ENCODE measurements at places on chromosomes 6 and 20. TPM values are rescaled to one million over a fixed set of nuclear protein-coding genes. Genes with fewer than 3 reads are reported as not detected.

- no peak for DNase-seq
- no peaks in the 10 kb centered on the region for H3K27me3 ChIP-seq
- no peak overlapping the region for H3K27ac ChIP-seq
- H3K4me1 ChIP-seq: no peaks in the 10 kb centered on the region
- no peak overlapping the region for H3K4me3 ChIP-seq
Measured at GRCh38 chr6:115612216-115612615, 448.5 kb downstream of the FRK start.

DNA sequence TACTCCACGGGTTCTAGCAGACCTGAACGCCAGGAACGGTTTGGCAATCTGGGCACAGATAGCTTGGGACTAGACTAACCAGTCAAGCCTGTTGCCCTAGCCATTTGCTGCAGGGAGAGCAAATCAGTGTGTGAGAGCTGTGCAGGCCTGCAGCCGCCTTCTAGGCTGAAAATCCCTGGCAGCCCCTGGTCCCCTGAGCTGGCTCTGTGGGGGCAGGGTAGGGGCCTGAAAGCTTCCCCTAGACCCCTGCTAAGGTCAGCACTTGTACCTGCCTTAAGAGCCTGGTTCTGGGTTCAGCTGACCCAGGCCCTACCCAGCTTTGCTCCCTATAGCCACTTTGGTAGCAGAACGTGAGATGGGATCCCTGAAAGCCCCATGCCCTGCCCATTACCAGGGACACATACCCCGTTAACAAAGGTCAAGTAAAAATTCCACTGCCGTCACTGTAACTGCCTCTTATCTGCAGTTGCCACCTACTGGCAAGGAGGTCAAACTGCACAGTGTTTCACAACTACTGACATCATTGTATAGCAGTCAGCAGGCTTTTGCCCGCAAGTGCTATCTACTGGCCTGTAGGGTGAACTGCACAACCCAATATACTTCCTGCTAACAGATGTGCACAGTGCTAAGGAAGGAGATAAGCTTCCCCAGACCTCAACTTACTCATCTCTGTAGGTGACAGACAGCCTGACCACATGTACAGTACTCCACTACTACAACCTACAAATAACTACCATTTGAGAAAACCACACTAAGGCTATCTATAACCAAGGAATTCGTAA is 95.1 kb upstream of the OLIG3 start:
- H3K27me3 ChIP-seq: no peaks in the 10 kb centered on the region
- H3K4me3 ChIP-seq: no peak overlapping the region
- H3K4me1 ChIP-seq: no peaks in the 10 kb centered on the region
- peak; percentile 33 for DNase-seq
- H3K36me3 ChIP-seq: no peaks in the 10 kb centered on the region
- H3K27ac ChIP-seq: no peak overlapping the region

- H3K36me3 ChIP-seq: no peaks in the 10 kb centered on the region
- DNase-seq: no peak
- H3K27me3 ChIP-seq: no peaks in the 10 kb centered on the region
- no peak overlapping the region for H3K4me3 ChIP-seq
- H3K27ac ChIP-seq: no peak overlapping the region
Measured at GRCh38 chr6:148146717-148147462, 195.7 kb upstream of the SASH1 start.

The SMOC2 gene
- polyA plus RNA-seq: 15.9 TPM

DNA sequence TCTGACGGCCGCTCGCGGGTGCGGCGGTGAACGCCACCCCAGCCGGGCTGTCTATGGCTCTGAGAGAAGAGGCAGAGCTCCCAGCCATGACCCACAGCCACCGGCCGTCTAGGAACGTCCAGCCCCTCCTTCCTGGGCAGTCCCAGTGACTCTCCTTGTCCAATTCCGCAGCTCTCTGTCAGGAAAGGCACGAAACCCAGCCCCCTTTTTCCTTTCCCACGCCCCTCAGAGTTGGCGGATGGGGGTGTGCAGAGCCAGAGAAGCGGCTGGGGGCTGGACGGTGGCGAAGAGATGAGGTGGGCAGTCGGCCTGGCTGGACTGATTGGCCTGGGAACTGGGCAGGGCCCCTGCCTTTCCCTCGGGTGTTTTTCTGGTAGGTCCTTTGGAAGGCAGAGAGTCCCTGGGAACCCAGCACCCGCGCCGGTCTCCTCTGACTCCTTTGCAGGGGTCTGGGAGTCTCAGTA is 1.5 kb downstream of the EBF4 start:
- no peak overlapping the region for H3K27ac ChIP-seq
- no peaks in the 10 kb centered on the region for H3K4me1 ChIP-seq
- H3K4me3 ChIP-seq: no peak overlapping the region
- DNase-seq: no peak
- H3K27me3 ChIP-seq: peaks cover 60% of the 10 kb centered on the region

GRCh38 chr6:90044833-90045381 is 150.6 kb downstream of the GJA10 start:
- no peaks in the 10 kb centered on the region for H3K27me3 ChIP-seq
- H3K36me3 ChIP-seq: no peaks in the 10 kb centered on the region
- no peak overlapping the region for H3K4me3 ChIP-seq
- DNase-seq: no peak
- H3K4me1 ChIP-seq: no peaks in the 10 kb centered on the region
- H3K27ac ChIP-seq: no peak overlapping the region

The CUL7 gene
- 40.7 TPM for polyA plus RNA-seq

DNA sequence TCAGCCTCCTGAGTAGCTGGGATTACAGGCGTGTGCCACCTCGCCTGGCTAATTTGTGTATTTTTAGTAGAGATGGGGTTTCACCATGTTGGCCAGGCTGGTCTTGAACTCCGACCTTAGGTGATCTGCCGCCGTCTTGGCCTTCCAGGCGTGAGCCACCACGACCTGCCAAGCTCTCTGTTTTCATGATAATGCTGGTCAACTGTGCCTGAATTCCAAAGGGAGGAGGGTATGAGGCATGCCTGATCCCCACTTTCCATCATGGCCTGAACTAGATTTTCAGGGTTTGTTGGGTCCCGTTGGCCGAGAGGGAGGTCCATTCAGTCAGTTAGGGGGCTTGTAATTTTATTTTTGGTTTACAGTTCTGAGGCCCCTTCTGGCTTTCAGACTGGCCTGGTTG is 28.0 kb upstream of the ANGPT4 start:
- no peaks in the 10 kb centered on the region for H3K36me3 ChIP-seq
- no peak overlapping the region for H3K27ac ChIP-seq
- peaks cover 11% of the 10 kb centered on the region for H3K4me1 ChIP-seq
- no peak for DNase-seq
- no peak overlapping the region for H3K4me3 ChIP-seq

DNA sequence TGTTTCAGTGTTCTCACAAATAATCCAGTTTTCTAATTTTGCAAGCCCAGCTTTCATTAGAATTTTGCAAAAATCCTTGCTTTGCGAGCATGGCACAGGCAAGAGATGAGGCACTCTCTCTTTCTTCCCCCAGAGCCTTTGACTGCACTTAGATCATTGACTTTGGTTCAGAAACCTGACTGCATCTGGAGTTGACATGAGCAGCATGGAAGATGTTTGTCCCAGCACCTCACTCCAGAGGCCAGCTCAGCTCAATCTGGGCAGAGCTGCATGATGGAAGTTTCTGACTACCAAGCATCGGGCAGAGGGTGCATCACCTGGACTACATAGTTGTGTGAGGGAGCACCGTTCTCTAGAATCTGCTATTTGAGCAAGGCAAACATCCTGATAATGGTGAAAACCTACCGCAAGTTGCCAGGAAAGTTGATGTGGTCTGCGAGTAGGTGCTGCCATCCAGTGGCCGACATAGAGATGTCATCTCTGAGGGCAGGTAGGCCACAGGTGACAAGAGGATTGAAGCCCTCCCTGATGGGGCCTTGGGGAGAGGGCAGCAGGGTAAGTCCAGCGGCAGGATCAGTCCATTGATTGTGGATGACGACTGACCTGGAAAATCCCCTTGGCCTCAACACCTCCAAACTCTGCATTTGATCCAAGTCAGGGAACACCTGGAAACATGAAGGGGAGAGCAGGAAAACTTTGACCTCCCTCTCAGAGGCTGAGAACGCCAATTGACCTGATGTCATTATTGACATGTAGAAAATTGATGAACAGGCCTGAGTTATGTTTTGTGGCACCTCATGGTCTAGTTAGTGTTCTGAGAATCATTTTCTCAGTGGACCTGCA is 3.8 kb upstream of the LPA start:
- peak; percentile 27 for DNase-seq
- no peaks in the 10 kb centered on the region for H3K4me1 ChIP-seq

The SNAP91 gene
- polyA plus RNA-seq: 4.9 TPM

DNA sequence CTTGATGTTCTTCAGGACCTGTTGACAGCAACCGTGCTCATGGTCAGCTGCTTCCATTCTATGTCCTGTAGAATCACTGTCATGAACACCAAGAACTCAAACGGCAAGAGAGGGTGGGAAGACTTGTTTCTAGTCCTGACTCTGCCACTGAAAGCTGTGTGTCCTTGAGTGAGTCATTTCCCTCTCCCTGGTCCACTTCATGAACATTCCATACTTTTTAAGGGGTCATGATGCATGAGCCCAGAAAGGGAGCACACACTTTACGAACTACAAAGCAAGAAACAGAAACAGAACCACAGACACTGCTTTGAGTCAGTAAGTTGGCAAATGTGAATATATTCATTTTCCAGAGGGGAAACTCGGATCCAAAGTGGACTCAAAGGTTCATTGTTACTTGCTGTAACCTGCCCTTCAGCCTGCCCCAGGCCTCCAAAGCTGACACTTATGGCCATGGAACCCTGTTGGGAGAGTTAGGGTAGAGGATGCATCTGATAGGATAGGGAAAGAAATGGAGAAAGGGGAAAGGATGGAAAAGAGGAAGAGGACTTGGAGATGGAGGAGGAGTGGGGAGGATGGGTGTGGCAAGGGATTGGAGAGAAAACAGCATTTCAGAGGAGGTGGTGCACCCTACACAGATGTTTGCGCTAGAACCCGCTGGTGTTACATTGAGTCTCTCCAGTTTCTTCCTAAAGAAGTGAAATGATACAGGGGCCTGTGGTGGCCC is 129.8 kb downstream of the FOXO3 start:
- no peaks in the 10 kb centered on the region for H3K4me1 ChIP-seq
- no peak for DNase-seq
- peaks cover 32% of the 10 kb centered on the region for H3K36me3 ChIP-seq
- no peaks in the 10 kb centered on the region for H3K27me3 ChIP-seq
- no peak overlapping the region for H3K4me3 ChIP-seq
- H3K27ac ChIP-seq: no peak overlapping the region

The BMP2 gene
- polyA plus RNA-seq: 15.2 TPM

GRCh38 chr6:35037664-35038038 is 103.5 kb downstream of the TCP11 start:
- peaks cover 27% of the 10 kb centered on the region for H3K36me3 ChIP-seq
- no peak overlapping the region for H3K27ac ChIP-seq
- H3K27me3 ChIP-seq: no peaks in the 10 kb centered on the region
- H3K4me1 ChIP-seq: peaks cover 18% of the 10 kb centered on the region
- no peak for DNase-seq

DNA sequence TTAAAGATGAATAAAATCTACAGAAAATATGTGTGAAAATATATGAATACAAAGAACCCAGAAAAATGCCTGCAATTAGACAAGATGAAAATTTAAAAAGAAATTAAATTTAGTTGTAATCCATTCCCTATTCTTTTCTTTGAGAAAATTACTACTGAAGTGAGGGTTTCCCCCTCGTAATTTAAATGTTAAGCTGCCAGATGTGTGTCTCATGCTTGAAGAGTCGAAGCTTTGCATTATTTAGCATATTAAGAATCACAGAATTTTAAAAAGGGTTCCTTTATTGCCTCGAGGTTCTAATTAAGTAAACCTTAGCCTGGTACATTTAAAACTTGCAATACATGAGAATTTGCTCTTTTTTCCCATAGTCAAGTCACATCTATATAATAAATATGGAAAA is 630.1 kb downstream of the TFAP2A start:
- no peak overlapping the region for H3K27ac ChIP-seq
- no peak for DNase-seq
- no peaks in the 10 kb centered on the region for H3K27me3 ChIP-seq
- no peaks in the 10 kb centered on the region for H3K4me1 ChIP-seq

The NHSL1 gene
- 49.5 TPM for polyA plus RNA-seq

DNA sequence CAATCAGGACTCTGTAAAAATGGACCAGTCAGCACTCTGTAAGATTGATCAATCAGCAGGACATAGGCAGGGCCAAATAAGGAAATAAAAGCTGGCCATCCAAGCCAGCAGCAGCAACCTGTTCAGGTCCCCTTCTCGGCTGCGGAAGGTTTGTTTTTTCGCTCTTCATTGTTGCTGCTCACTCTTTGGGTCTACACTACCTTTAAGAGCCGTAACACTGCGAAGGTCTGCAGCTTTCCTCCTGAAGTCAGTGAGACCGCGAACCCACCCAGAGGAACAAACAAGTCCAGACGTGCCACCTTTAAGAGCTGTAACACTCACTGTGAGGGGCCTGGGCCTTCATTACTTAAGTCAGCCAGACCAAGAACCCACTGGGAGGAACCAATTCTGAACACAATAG is 223.2 kb upstream of the EXOC2 start:
- H3K36me3 ChIP-seq: no peaks in the 10 kb centered on the region
- no peak overlapping the region for H3K27ac ChIP-seq
- no peaks in the 10 kb centered on the region for H3K4me1 ChIP-seq
- H3K4me3 ChIP-seq: no peak overlapping the region
- no peak for DNase-seq
- no peaks in the 10 kb centered on the region for H3K27me3 ChIP-seq

The LY6G6F gene
- polyA plus RNA-seq: 0.07 TPM

- H3K27me3 ChIP-seq: no peaks in the 10 kb centered on the region
- H3K4me1 ChIP-seq: no peaks in the 10 kb centered on the region
- no peaks in the 10 kb centered on the region for H3K36me3 ChIP-seq
- no peak overlapping the region for H3K27ac ChIP-seq
- H3K4me3 ChIP-seq: no peak overlapping the region
- no peak for DNase-seq
Measured at GRCh38 chr6:112835078-112835477, 487.9 kb downstream of the RFPL4B start.

The RGS17 gene
- polyA plus RNA-seq: 2.4 TPM

DNA sequence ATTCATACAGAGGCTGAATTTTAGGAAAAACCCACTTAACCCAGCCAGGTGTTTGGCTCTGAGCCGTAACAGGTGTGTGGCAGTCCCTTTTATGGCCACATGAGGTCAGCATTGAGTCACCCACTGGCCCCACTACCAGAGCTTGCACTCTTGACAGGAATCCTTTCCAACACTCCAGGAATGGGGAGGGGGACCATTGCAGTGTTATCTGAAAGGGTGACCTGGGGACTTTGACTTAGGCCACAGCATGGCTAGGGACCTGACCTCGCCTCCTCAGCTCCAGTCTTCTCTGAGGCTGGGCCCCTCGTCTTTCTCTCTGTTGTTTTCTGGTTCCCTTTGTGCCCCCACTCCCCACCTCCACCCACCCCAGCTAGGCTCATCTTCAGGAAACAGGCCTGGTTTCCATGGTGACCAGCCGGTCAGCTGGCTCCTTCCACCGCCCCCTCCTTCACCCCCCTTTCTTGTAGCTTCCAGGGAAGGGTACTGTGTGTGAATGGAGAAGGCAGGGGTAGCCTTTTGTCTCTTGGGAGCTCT is 2.1 kb upstream of the TMEM151B start:
- H3K27ac ChIP-seq: no peak overlapping the region

- H3K27ac ChIP-seq: peak overlapping the region; percentile 88
- H3K4me1 ChIP-seq: no peaks in the 10 kb centered on the region
- H3K4me3 ChIP-seq: peak overlapping the region; percentile 85
Measured at GRCh38 chr6:15661853-15662325, 939 bp downstream of the DTNBP1 start.

GRCh38 chr6:22078802-22079545 is 217.9 kb downstream of the PRL start:
- no peak overlapping the region for H3K4me3 ChIP-seq
- H3K27ac ChIP-seq: no peak overlapping the region
- DNase-seq: no peak
- H3K36me3 ChIP-seq: no peaks in the 10 kb centered on the region
